ENCODE measurements at places on chromosomes 7 and 10.
A peak's percentile ranks its signal among the peaks of the same experiment; 100 is the strongest.

DNA sequence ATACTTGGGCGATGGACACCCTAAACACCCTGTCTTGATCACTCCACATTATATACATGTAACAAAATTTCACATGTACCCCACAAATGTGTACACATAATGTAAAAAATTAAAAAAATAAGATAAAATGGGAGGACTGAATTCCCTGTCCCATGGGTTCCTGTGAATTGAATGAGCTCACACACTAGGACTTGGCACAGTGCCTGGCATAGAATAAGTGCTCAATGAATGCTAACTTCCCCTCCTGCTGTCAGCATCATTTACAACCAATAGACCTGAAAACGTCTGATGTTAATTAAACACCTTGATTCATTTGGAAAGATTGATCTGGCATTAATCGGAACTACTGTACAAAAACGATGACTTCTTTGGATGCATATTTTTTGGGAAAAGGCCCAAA lies 117.3 kb upstream of the ZNF438 start:
- DNase-seq, result no peak

- DNase-seq, result no peak
Observed at GRCh38 chr10:34584164-34584563, 230.9 kb downstream of the PARD3 start.

DNA sequence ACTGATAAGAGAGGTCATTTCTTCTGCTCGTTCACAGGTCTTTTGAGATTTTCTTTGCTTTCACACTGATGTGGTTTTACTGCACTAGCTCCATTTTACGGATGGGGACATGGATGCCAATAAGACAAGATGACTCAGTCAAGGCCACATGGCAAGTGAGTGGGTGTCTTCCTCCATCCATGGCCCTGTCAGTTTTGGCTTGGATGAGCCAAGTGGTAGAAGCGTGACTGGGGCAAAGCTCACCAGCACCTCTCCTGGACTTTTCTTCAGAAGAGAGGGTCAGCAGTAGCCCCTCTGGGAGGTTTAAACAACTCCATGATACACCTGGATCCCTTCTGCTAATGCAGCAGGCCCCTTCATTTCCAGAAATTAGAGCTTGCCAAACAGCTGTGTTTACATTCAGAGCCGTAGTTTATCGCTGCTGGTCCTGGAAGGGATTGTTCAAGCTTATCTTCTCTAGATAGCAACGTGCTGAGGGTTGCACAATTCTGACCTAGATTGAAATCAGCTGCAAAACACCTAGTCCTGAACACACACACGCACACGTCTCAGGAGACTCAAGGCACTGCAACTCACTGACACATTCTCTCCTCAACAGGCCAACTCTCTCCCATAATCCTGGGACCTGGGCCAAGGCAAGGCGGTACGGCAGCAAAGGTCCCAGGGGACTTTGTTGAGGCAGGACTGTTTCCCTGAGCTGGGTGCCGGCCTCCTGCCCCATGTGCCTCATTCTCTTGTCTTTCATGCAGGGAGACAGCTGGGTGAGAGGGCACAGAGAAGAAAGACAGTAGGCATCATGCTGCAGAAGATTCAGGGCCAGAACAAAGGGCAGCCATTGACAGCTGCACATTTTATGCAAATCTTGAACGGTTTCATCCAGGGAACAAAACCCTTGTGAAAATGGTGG lies 14.2 kb upstream of the PDCD4 start:
- DNase-seq, result no peak

DNA sequence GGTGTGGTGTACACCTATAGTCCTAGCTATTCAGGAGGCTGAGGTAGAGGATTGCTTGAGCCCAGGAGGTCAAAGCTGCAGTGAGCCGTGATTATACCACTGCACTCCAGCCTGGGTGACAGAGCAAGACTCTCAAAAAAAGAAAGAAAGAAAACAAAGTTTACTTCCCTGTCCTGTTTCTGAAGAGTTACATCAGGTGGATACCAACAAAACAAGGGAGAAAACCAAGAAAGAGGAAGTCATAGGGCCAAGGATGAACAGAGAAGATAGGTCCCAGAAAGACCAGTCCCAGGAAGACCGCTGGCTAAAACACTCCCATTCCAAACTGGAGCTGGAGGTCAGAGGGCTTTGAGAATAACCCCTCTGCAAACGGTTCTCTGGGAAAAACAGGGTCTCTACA lies 13.5 kb downstream of the MACROH2A2 start:
- no peak for DNase-seq

GRCh38 chr10:124701881-124702656 lies 42.1 kb downstream of the FAM53B start:
- DNase-seq, result no peak

DNA sequence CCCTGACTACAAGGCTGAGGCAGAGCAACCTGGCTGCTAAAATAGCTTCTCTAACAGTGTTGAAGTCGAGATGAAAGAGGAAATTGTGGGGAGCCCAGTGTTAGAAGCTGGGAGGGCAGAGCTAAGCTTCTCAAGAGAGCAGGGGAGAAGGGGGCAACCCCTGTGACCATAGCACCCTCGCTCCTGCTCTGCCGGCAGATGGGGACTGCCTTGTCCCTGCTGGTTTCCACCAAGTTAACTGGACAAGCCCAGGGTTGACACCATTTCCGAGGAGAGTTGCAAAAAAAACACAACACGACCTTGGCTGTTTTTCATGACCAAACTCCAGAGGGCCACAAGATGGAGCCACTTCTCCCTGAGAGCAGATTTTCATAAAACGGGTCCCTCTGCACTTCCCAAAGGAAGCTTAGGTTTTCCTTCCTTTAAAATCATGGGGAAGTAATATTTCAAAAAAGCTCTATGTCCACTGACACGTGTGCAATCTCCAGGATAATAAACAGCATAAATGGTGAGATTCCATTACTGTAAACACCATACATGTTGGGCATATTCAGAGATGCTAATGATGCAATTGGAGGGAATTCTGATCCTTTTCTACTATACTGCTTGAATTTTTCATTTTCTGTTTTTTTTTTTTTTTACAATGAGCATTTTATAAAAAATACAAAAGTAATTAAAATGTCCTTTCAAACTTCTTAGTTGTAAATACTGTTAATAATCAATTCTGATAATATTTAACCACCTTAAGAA lies 140.4 kb downstream of the PIP4K2A start:
- peak; percentile 70 for DNase-seq

DNA sequence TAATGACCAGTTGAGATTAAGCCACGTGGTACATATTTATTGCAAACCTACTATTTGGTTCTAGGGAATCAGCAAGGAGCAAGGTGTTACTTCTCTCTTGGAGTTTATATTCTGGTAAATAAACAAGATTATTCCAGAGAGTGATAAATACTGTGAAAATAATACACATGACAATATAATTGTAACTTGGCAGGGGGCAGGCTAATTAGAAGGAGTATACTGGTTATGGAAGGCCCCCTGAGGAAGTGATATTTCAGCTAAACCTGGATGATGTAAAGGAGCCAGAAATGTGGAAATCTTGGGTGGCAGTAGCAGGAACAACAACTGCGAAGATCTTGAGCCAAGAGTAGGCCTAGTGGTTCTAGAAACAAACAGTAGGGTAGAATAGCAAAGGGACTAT lies 111.8 kb downstream of the SDK1 start:
- DNase-seq, result no peak

- no peak for DNase-seq
Observed at GRCh38 chr10:85124603-85125051, 796.2 kb downstream of the CCSER2 start.

DNA sequence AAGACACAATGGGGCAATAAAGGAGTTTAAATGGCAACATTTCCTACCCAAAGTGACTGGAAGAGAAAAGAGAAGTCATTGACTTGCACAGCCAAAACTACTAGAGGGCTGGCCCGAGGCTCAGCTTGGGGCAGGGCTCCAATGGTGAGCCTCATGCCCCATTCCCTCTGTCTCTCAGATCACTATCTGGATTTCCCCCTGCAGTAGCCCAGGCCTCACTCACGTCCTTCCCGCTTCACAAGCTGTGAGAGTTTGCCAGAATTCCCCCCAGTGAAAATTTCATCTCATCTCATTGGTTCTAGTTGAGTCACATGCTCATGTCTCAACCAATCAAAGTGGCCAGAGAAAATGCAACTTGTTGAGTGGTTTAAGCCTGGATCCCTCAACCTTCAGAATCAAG lies 181.3 kb downstream of the WDR11 start:
- DNase-seq, result peak; percentile 6

DNA sequence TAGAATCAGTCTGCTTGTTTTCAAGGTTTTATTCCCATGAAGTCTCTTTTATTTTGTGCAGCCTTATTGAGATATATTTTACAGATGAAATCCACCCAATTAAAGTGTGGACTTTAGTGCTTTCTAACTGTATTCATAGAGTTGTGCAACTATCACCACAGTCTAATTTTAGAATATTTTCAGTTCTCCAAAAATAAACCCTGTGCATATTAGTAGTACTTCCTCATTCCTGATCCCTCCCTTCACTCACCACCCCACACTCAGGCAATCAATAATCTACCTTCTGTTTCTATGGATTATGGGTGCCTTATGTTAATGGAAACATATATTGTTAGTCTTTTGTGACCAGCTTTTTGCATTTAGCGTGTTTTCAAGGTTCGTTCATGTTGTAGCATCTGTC lies 185.7 kb upstream of the TMEM72 start:
- DNase-seq, result no peak

DNA sequence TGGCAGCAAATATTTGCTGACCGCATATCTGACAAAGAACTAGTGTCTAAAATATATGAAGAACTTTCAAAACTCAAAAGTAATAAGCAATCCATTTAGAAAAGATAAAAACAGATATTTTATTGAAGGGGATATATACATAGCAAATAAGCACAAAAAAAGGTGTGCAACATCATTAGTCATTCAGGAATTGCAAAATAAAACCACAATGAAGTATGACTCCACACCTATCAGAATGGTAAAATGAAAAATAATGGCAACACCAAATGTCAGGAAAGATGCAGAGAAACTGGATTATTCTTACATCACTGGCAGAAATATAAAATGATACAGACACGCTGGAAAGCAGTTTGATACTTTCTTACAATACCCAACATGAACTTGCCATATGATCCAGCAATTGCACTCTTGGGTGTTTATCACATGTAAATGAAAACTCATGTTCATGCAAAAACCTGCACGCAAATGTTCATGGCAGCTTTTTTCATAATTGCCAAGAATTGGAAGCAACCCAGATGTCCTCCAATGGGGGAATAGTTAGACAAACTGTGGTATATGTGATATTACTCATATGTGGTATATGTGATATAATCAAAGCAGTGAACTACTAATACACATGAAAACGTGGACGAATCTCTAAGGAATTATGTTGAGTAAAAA lies 645.5 kb downstream of the GRID1 start:
- no peak for DNase-seq

GRCh38 chr7:24381894-24382505 lies 98.0 kb downstream of the NPY start:
- peak; percentile 59 for DNase-seq

GRCh38 chr7:137196648-137197047 lies 146.9 kb downstream of the PTN start:
- DNase-seq, result no peak

All from GM23338 (cell line).